Stimulated activated CD4-positive, alpha-beta T cell treated with anti-CD3 and anti-CD28 coated beads, TNF-alpha, amount 100 ng/mL, for 4 hours (primary cell): ENCODE measurements at places on chromosomes 4 and X.

GRCh38 chrX:65528705-65529340 lies 5.8 kb downstream of the LAS1L start:
- DNase-seq: peak; percentile 24

DNA sequence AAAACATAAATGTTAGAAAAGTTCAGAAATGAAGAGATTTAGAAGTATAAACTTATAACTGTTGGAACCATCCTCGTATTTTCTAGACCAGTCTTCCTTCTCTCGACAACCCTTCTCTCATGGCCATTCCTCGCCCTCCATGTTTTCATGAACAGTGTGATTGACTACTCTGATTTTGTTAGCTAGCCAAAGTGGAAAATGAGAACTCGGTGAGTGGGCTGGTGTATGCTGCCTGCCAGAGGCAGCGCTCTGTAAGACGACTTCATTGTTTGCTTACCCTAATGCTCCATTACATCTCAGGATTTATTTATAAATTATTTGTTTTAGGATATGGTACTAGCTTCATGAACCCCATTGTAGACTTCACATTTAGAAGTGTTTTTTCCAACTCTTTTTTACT lies 153.0 kb downstream of the CBR4 start:
- DNase-seq: no peak

DNA sequence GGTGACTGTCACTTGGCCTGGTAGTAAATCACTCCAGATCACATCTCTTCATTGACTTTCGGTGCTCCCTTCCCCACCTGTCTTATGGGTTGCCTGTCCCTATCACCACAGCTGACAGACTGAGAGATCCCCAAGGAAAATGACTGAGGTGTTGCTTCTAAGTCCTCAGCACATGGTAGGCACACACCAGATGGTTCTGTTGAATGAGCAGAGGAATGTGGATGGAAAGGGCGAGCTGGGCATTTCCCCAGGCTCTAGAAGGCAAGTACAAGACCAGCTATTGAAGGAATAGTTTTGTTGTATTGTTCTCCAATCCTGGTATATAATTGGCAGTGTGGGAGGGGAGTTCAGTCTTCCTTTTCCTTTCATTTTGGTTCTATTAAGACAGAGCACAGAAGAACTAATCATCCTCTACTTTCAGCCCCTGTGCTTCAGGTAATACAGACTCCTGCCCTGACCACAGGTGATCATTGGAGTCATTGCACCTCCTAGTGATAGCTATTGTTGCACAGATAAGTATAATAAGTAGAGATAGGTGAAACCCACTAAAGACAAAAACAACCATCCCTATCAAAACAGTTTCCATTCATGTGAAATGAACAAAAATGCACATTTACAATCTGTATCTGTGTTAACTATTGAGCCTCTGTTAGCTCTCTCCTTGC lies 158.6 kb downstream of the TRAM1L1 start:
- DNase-seq: no peak

DNA sequence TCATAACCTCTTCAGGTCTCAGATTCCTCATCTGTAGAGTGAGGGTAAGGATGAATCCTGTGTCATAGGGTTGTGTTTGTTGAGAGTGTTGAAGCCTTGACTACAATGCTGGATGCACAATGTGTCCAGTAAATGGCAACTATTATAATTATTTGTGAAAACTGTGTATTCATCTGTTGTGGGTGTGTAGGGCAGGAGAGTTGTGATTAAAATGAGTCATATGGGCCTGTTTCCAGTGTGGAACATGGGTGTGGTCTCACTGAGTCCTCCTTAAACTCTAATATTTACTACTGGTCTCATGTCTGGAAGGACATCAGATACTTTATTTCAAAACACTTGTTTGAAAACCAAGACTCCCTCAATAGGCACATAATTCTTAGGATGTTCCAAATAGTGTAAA lies 208.5 kb upstream of the CASK start:
- no peak for DNase-seq

GRCh38 chrX:44878780-44879179 lies 5.8 kb downstream of the KDM6A start:
- DNase-seq: no peak

DNA sequence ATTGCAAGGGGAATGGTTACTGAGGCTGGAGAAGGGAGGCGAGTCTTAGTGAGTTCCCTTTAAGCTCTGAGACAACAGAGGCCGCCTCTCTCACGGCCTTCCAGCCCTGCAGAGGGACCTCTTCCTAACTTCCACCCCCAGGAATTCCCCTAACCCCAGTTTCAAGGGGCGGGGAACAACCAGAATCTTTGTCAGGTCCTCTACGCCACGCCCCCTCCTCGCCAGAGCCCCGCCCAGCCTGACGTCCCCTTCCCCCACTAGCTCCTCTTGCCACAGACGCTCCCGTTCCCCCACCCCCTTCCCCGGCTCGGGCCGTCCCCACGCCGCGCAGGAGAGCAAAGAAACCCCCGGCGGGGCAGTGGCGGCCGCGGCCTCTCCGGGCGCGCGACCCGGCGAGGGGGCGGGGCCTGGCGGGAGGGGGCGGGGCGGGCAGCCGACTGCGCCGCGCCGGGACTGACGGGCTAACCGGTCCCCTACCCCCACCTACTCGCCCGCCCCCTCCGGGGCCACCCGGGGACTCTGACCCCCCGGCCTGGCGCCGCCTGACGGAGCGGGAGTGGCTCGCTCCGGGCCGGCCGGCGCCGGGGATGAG lies 12.3 kb upstream of the TMEM156 start:
- DNase-seq: peak; percentile 95

DNA sequence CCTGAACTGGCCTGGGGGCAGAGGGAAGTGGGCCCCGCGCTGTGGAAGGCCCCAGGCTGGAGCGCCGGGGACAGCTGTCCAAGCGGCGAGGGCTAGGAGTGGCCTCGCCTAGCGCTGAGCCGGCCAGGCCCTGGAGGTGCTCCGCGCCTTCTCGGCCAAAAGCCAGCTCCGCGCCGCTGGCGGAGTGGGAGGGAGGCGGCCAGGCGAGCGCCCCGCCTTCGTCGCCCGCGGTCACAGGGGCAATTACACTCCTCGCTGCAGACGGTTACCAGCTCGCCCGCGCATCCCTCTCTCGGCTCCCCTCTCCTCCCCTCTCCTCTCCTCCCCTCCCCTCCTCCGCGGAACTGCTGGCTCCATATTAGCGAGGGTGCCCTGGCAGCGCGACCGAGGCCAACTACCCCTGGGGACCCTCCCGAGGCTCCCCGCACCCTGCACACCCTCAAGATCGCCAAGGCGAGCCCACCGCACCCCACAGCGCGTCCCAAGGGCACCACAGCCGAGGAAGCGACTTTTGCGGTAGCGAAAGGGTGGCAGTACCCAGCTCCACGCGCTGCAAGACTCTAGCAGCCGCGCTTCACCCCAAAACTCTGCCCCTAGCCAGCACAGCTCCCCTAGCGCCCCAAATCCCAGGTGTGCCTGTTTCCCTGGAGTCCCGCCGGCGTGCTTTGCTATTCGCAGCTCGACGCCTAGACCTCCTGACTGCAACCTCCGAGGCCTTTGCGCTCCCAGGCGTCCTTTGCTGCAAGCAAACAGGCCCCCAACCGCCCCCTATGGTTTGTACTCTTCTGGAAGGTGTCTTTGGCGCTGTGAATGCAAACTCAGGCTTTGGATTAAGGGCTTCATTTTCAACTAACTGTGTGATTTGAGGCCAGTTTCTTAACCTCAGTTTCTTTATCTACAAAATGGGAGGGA lies 91.4 kb downstream of the BCOR start:
- no peak for DNase-seq

DNA sequence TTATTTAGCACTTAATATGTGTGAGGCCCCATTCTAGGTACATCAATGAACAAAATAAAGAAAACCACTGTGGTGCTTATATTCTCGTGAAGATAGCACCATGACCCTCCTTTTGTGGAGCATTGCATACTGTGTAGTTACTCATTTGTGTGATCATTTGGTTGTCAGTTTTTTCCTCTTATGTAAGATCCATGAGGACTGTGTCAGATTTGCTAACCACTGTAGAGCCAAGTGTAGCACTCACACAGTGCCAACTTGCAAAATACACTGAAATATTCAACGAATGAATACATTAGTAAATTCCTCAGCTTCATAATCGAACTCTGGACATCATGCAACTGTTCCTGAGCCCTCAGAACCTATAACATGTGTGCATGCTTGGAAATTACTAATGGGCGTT lies 29.5 kb upstream of the SETD7 start:
- no peak for DNase-seq

DNA sequence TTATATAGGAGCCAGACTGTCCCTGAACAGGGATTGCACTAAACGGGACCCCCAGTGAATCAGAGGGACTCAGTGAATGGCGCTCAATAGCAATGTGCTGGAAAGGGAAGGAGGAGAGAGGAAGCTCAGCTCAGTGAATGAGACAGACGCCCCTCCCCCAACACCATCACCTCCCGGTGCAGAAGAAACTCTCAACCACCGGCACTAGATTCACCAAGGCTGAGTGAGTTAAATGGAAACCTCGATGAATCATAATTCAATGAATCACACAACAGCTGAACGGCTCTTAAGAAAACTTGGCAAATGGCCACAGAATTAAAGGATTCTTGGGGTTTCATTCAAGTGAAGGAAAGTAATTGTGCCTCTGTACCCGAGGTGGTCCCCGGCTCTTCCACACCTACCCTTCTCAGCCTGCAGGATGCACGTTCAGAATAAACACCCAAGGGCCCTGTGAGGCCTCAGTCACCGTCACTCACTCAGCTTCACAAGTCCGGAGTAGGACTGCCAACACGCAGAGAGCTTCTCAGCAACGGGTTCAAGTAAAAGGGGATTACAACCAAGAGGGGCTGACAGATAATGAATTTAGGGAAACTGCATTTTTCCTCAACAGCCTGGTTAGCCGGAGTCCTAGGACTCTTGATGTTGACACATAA lies 29.3 kb downstream of the CRMP1 start:
- no peak for DNase-seq

- no peak for DNase-seq
Measured at GRCh38 chrX:56429581-56429980, 133.8 kb upstream of the UBQLN2 start.

DNA sequence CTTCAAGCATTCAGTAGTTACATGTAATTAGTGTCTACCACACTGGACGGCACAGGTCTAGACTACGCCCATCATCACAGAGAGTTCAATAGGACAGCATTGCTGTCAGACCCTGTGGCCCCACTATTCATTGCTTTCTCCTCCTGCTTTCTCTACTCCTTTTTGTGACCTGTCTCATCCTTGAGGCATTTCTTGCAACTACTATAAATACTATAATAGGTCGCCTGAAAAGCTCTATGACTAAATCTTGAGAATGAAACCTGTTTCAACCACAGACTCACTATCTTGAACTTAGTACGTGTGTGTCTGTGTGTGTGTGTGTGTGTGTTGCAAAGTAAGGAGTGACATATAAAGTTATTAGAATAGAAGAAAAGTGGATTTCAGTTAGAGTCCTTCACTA lies 252.9 kb upstream of the KLF3 start:
- no peak for DNase-seq

DNA sequence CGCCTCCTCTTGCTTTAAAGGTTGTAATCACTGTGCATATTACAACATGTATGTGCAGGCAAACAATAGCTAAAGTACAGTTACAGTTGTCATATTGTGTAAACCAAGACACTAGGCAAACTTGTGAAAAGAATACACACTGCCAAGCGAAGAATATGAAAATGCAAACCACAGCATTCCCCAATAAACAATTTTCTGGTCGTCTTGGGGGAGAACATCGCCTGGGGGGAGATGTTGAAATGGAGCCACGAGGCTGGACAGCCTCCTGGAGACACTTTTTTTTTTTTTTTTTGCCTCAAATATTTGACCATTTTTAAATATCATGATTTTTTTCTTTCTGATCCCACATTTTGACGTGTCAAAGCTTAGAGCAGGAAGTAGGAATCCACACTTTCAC lies 51.7 kb upstream of the PDLIM3 start:
- no peak for DNase-seq

DNA sequence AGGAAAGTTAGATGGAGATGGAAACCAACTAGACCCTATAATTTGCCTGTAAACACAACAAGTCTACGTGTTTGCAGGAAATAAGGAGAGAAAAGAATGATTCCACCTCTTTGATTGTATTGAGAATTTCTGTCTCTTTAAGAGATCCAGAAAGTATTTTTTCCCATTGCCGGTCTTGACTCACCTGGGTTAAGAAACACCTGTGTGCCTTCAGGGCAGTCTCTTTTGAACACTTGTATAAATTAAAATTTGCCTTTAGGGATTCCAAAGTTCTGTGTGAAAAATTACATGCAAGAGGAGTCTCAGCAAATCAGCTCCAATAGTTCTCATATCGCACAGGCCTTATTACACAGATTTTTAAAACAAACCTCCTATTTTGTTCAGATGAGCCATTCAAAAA lies 46.0 kb upstream of the SMAD1 start:
- no peak for DNase-seq

DNA sequence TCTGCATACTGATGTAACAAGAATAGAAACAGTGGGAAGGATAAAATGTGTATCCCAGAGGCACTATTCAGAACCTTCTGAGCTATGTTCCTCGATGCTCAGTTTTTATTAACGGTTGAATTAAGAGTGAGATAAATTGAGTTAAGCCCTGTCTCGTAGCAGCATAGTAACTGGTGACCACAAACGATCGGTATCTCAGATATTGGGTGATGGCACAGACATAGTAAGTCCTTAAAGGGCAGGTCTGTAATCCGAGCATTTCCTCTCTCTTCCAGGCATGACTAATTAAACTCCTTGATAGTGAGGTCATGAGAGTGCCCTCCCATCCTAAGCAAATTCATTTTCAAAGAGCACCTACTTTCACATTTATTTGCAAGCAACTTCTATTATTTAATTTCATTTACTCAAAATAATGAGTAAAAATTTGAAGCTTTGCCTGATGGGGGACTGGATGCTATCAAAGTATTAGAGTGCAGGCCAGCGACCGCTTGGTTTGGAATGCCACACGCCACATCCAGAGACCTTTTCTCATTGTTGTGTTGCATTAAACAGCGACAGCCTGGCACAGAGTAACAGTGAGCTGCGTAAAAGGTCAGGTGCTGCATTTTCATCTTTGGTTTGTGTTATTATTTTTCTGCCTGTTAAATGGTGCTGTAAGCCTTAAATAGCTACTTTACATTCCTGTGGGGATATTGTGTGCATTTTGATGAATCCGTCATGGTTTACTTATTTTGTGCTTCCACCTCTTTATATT lies 101.9 kb downstream of the PCDH7 start:
- DNase-seq: no peak

GRCh38 chr4:113576947-113577678 lies 184.4 kb downstream of the CAMK2D start:
- no peak for DNase-seq

DNA sequence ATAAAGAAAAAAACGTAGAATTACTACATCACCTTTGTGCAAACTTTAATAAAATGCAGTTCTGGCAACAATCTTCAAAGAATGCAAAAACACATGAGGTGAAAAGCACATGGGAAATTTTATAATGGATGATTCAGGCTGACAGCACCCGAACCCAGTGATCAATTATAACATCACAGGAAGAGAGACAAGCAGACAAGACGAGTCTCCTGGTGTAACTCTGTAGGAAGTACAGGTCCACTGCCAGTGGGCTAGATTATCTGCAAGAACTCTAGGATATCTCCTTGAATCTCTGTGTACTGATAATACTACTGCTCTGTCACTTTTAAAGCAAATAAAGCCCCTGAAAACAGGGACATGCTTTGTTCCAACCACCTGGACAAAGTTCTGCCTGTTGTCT lies 58.9 kb upstream of the NXF3 start:
- DNase-seq: no peak

- no peak for DNase-seq
Measured at GRCh38 chr4:13329340-13329850, 154.7 kb downstream of the RAB28 start.

- DNase-seq: no peak
Measured at GRCh38 chrX:124476562-124476961, 130.2 kb downstream of the SH2D1A start.

GRCh38 chrX:16743604-16744325 lies 24.4 kb downstream of the SYAP1 start:
- no peak for DNase-seq

- DNase-seq: no peak
Measured at GRCh38 chr4:52750819-52751486, at the start of gene ERVMER34-1. ERVMER34-1 (minus strand) TSS chr4:52751425; CDS start chr4:52745520, 5,905 bp downstream.
